ENCODE measurements at places on chromosomes 4 and X.

GRCh38 chrX:132071254-132071653 lies 48.2 kb downstream of the STK26 start:
- DNase-seq, result no peak

- no peak for DNase-seq
Observed at GRCh38 chr4:55458611-55459010, 62.9 kb downstream of the TMEM165 start.

- no peak for DNase-seq
Observed at GRCh38 chrX:7828594-7828993, 14.4 kb upstream of the VCX start.

- no peak for DNase-seq
Observed at GRCh38 chrX:9337046-9337445, 127.8 kb upstream of the TBL1X start.

GRCh38 chr4:159414305-159414704 lies 311.4 kb downstream of the RAPGEF2 start:
- DNase-seq, result no peak

Data from fibroblast of skin of left quadriceps (primary cell).